IMR-90 (cell line): ENCODE measurements at places on chromosomes 16 and 17. TPM values are rescaled to one million over a fixed set of nuclear protein-coding genes. Genes with fewer than 3 reads are reported as not detected.

Gene ZSCAN10
- polyA plus RNA-seq: not detected in 2 replicates

Gene CLDN7
- polyA plus RNA-seq: 1.4 and 2.8 TPM in 2 replicates

DNA sequence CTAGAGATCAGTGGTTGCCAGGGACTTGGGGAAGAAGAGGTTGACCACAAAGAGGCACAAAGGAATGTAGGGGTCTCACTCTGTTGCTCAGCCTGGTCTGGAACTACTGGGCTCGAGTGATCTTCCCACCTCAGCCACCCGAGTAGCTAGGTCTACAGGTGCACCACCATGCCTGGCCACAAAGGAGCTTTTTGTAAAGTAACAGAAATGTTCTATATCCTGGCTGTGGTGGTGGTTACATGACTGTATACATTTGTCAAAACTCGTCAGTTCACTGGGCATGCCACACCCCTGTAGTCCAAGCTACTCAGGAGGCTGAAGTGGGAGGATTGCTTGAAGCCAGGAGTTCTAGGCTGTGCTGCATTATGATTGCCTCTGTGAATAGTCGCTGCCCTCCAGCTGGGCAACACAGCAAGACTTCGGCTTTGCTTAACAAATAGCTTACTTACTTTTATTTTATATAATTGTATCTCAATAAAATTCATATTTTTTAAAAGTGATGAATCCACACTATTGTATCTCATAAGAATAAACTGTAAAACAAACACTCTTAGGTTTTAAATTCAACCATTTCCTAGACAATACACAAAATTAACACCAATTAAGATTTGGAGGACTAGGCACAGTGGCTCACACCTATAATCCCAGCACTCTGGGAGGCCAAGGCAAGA is 5.0 kb downstream of the SKA2 start:
- no peak for DNase-seq

DNA sequence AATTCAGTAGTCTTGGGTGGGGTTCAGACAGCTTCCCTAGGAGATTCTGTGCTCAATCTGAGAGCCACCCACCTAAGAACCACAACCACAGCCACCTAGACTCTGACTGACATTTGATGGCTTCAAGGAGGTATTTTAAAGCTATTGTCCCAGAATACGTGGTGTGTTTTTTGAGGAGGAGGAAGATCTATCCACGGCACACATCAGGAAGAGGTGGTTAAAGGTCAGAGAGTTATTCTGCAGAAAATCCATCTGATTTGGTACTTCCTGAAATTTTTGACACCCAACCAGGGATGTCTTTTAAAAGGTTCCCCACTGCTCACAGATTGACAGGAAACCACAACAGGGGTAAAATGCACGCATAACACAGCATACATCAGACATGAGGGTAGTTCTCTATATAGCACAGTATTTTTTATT is 25.1 kb downstream of the SMARCE1 start:
- no peak for DNase-seq

DNA sequence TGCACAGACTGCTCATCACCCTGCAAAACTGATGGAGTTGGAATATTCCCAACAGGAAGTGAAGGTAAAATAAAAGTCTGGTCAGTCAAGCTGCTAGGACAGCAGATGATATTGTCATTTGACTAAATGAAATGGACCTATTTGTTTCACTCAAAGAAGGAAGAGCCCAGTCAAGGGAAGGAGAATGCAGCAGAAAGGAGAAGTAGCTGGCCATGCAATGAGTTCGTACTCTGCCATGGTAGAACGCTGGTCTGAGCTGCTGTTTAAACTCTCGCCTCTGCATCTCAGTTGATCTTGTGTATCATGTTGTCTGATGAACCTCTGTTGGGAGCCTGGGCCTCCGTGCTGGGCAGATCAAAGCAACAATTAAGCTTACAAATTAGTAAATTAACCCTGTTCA is 15.6 kb upstream of the YPEL2 start:
- DNase-seq: no peak
